Left ventricle myocardium inferior (tissue), 1 donor: ENCODE measurements at places on chromosomes 7 and 10. TPM values are rescaled to one million over a fixed set of nuclear protein-coding genes. Genes with fewer than 3 reads are reported as not detected.
A peak's percentile ranks its signal among the peaks of the same experiment; 100 is the strongest.

- peak overlapping the region; percentile 73 for H3K4me3 ChIP-seq
- H3K4me1 ChIP-seq = peaks cover 52% of the 10 kb centered on the region
- DNase-seq = no peak
- no peaks in the 10 kb centered on the region for H3K36me3 ChIP-seq
These were observed 846 bp upstream of the LFNG start for GRCh38 chr7:2518737-2519118.

DNA sequence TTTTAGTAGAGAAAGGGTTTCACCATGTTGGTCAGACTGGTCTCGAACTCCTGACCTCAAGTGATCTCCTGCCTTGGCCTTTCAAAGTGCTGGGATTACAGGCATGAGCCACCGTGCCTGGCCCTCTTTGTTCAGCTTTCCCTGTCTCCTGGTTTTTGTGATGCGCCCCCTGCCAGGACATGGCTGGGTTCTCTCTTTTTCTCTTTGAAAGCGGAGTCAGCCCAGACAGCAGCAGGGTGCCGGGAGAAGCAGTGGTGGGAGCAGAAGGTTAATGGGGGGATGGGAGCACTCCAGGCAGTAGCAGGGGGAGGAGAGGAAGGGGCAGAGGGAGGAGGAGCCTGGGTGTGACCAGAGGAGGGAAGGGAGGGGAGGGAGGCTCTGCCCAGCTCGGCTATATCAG lies 1.8 kb downstream of the MUC3A start:
- no peaks in the 10 kb centered on the region for H3K4me1 ChIP-seq
- no peak for DNase-seq
- H3K36me3 ChIP-seq = no peaks in the 10 kb centered on the region
- H3K4me3 ChIP-seq = peak overlapping the region; percentile 51

DNA sequence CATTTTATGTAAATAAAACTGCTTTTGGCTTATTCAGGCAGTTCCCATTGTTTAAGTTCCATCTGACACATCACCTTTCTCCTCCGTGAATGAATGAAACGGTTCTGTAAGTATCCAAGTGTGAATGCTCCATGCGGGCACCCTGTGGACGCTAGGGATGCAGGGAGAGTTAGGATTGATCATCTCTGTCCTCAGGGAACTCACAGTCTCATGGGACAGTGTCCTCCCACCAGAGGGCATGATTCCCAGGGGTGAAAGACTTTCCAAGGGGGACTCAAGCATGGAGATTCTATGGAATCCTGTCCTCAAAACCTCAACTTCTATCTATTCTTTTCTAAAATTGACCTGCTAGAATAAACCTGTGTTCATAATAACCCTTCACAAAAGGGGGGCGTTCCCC lies 98.8 kb downstream of the HECW1 start:
- no peaks in the 10 kb centered on the region for H3K36me3 ChIP-seq
- DNase-seq = no peak
- H3K4me3 ChIP-seq = no peak overlapping the region
- H3K27ac ChIP-seq = no peak overlapping the region
- H3K27me3 ChIP-seq = peaks cover 37% of the 10 kb centered on the region
- H3K4me1 ChIP-seq = no peaks in the 10 kb centered on the region

GRCh38 chr7:25478925-25479324 lies 250.6 kb upstream of the NPVF start:
- DNase-seq = no peak
- no peak overlapping the region for H3K4me3 ChIP-seq
- no peaks in the 10 kb centered on the region for H3K27me3 ChIP-seq
- H3K27ac ChIP-seq = no peak overlapping the region
- no peaks in the 10 kb centered on the region for H3K36me3 ChIP-seq
- H3K4me1 ChIP-seq = no peaks in the 10 kb centered on the region

GRCh38 chr7:1229202-1229947 lies 3.3 kb upstream of the UNCX start:
- peaks cover 33% of the 10 kb centered on the region for H3K4me1 ChIP-seq
- H3K27ac ChIP-seq = no peak overlapping the region
- H3K36me3 ChIP-seq = no peaks in the 10 kb centered on the region
- peaks cover 100% of the 10 kb centered on the region for H3K27me3 ChIP-seq
- DNase-seq = no peak
- no peak overlapping the region for H3K4me3 ChIP-seq

GRCh38 chr7:877312-878232 lies 1.2 kb downstream of the GET4 start:
- H3K4me3 ChIP-seq = peak overlapping the region; percentile 94
- no peak for DNase-seq
- peaks cover 86% of the 10 kb centered on the region for H3K4me1 ChIP-seq
- H3K27ac ChIP-seq = peak overlapping the region; percentile 95

GRCh38 chr10:95531994-95532399 lies 29.2 kb downstream of the SORBS1 start:
- H3K27me3 ChIP-seq = no peaks in the 10 kb centered on the region
- DNase-seq = no peak
- H3K36me3 ChIP-seq = no peaks in the 10 kb centered on the region
- H3K4me1 ChIP-seq = peaks cover 100% of the 10 kb centered on the region
- H3K4me3 ChIP-seq = no peak overlapping the region
- peak overlapping the region; percentile 57 for H3K27ac ChIP-seq

GRCh38 chr10:86786368-86786767 lies 29.9 kb downstream of the BMPR1A start:
- H3K27me3 ChIP-seq = peaks cover 10% of the 10 kb centered on the region
- no peaks in the 10 kb centered on the region for H3K36me3 ChIP-seq
- H3K27ac ChIP-seq = no peak overlapping the region
- H3K4me1 ChIP-seq = peaks cover 59% of the 10 kb centered on the region
- H3K4me3 ChIP-seq = no peak overlapping the region

DNA sequence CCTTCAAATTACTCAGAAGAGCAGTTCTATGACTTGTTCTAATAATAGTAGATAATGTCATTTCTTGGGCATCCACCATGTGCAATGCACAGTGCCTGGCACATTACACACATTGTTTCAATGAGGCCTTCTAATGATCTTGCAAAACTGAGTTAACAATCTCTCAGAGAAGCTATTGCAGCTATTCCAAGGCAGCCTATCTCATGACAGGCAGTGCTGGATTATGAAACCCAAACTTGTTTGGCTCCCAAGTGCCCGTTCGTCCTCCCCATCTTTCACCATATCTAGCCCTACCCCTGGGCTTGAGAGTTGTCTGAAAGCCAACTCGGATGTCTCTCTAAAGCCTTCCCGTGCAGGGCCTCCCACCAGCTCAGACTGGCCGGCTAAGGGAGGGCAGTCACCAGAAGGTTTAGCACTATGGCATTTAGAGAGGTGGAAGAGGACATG lies 405.1 kb downstream of the PLXNA4 start:
- H3K4me3 ChIP-seq = no peak overlapping the region
- peaks cover 21% of the 10 kb centered on the region for H3K36me3 ChIP-seq
- H3K4me1 ChIP-seq = peaks cover 16% of the 10 kb centered on the region
- DNase-seq = no peak
- no peak overlapping the region for H3K27ac ChIP-seq

CDNF gene
- 1.5 TPM for total RNA-seq

PNLIPRP2 gene
- not detected for total RNA-seq

SFTPA2 gene
- not detected for total RNA-seq

OR2A7 gene
- 0.16 TPM for total RNA-seq
